Myocyte (in vitro differentiated cells): ENCODE measurements at places on chromosomes 12 and 14. TPM values are rescaled to one million over a fixed set of nuclear protein-coding genes. Genes with fewer than 3 reads are reported as not detected.

- DNase-seq: no peak
These were observed 178.0 kb upstream of the CAND1 start for GRCh38 chr12:67091204-67091603.

DNA sequence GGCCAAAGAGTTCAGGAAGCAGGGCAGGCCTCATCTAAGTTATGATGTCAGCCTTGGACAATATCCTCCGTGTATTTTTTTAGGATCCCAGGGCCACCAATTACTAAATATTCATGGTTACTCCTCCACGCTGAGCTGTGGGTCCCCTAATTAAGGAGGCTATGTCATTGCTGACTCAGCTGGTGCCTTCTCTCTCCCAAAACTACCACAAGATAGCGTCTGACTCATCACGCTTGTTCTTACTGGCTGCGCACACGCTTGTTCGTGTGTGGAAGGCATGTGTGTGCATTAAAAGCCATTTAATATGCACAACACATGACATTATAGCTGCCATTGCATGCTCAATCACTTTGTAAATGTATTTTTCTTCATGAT is 78.3 kb downstream of the GSC start:
- DNase-seq: peak; percentile 53

DNA sequence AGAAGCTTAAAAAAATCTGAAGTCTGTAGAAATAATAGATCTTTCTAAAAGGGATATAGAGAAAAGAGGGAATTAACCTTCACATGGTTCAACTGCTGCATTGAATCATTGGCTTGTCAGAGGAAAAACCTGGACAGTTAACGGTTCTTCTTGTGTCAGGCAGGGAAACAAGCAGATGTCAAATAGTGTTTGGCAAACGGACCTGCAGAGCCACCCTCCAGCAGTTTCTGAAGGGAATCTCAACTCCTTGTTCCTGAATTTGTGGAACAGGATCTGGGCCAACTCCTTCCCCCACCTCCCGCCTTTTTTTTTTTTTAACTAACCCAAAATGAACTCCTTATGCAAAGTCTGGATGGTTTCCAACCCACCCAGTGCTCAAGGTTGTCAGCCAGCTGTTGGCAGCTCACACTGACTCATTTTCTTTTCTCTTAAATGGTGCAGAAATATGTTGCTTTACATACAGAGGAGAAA is 187.3 kb downstream of the CAND1 start:
- peak; percentile 81 for DNase-seq

BICDL1 gene
- total RNA-seq: 0.88 and 2.5 TPM in 2 replicates

DNA sequence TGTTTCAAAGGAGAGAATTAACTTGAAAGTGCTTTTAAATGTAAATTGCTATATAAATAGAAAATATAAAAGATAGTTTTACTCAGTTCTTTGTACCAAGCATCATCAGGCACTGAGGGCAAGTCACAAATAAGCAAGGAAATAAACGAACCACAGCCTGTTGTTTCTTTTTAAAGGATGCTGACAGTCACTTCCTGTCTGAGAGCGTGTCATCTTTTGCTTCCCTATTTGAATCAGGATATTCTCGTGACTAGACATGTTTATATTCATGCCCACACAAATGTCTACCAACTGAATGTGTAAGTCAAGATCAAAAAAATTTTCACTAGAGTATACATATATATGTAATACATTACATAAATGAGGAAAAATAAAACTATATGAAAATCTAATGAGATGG is 31.4 kb upstream of the SLC2A13 start:
- DNase-seq: peak; percentile 25

GRCh38 chr12:4506430-4506829 is 32.3 kb upstream of the RAD51AP1 start:
- DNase-seq: no peak

DNA sequence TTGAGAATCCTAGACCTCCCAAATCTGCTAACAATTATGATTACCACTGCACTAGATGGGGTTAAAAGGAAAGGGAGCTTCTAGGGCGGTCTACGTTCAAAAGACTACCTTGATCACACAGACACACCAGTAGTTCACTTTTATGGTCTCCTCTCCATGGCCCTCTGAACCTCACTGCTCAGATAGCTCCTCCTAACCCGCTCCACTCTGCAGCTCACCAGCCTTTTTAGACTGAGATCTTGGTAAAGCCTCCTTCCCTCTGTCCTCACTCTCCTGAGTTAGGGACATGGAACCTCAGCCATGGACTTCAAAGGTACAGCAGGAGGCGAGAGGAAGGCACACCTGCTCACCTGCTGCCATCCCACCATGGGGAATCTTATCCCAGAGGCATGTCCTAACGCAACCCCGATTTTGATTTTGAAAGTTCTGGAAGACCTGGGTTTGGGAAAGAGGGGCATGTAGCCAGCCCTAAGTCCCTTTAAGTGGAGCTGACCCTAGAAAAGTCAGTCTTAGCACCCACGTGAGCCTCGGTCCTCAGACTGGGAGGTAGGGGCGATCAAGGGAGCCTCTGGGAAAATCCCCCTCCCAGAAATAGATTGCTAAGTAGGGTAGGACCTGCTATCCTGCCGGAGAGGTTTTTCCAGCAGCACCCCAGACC is 1.3 kb downstream of the ZNF219 start:
- no peak for DNase-seq

CLEC9A gene
- not detected in 2 replicates for total RNA-seq
